ENCODE measurements at places on chromosomes 2 and 18.

- no peaks in the 10 kb centered on the region for H3K27me3 ChIP-seq
- no peak overlapping the region for H3K27ac ChIP-seq
These were observed 255.8 kb downstream of the ERBB4 start for GRCh38 chr2:212282671-212283261.

- no peak overlapping the region for H3K4me3 ChIP-seq
- no peaks in the 10 kb centered on the region for H3K4me1 ChIP-seq
- no peaks in the 10 kb centered on the region for H3K27me3 ChIP-seq
- DNase-seq: no peak
These were observed 232.5 kb downstream of the PTGR3 start for GRCh38 chr18:74976331-74976909.

DNA sequence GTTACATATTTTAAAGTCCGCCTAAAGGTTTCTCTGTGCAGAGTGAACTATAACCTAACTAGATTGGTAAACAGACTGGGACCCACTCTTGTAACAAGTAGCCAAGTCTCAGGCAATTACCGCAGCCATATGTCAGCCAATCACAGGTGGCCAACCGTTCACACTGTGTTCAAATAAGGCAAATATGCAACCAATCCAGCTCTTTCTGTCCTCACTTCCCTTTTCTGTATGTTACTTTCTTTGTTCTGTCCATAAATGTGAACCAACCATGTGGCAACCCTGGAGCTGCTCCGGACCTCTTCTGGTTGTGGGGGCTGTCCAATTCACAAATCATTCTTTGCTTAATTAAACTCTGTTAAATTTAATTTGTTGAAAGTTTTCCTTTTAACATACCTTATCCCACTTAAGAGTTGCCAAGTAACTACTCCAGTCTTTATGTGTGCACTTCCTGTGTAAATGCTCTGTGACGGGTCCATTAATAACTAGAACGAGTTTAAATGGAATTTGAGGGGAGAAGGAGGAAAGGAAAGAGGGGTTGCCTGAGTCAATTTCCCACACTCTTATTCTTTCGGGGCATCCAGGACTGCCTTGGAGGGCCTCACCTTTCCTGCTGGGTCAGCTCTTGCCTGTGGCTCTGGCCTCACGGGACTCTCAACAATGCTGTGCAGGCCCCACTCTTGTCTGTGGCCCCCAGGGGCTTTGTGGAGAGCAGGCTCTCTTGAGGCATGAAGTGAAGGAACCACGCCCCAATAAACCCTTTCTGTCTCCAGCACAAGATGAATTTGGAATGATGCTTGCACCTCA lies 6.6 kb upstream of the RPL37A start:
- H3K27ac ChIP-seq: no peak overlapping the region
- no peaks in the 10 kb centered on the region for H3K36me3 ChIP-seq
- peaks cover 27% of the 10 kb centered on the region for H3K4me1 ChIP-seq
- H3K4me3 ChIP-seq: no peak overlapping the region
- DNase-seq: no peak
- H3K27me3 ChIP-seq: no peaks in the 10 kb centered on the region

GRCh38 chr2:46555011-46555410 lies 75.6 kb downstream of the TMEM247 start:
- no peak overlapping the region for H3K4me3 ChIP-seq
- H3K27ac ChIP-seq: peak overlapping the region; percentile 24
- peaks cover 20% of the 10 kb centered on the region for H3K4me1 ChIP-seq
- H3K27me3 ChIP-seq: no peaks in the 10 kb centered on the region

- no peak for DNase-seq
- H3K27ac ChIP-seq: peak overlapping the region; percentile 99
- H3K4me1 ChIP-seq: peaks cover 78% of the 10 kb centered on the region
- no peaks in the 10 kb centered on the region for H3K36me3 ChIP-seq
These were observed 1.6 kb upstream of the NAGK start for GRCh38 chr2:71066856-71067255.

- H3K4me3 ChIP-seq: no peak overlapping the region
- H3K36me3 ChIP-seq: no peaks in the 10 kb centered on the region
- H3K27me3 ChIP-seq: no peaks in the 10 kb centered on the region
- peaks cover 9% of the 10 kb centered on the region for H3K4me1 ChIP-seq
- no peak for DNase-seq
- H3K27ac ChIP-seq: no peak overlapping the region
These were observed 197.9 kb downstream of the HRH4 start for GRCh38 chr18:24658302-24658701.

- H3K27me3 ChIP-seq: no peaks in the 10 kb centered on the region
- DNase-seq: no peak
- H3K4me1 ChIP-seq: no peaks in the 10 kb centered on the region
- H3K27ac ChIP-seq: no peak overlapping the region
- H3K36me3 ChIP-seq: no peaks in the 10 kb centered on the region
- no peak overlapping the region for H3K4me3 ChIP-seq
These were observed 647.6 kb upstream of the PKDCC start for GRCh38 chr2:41400088-41400665.

DNA sequence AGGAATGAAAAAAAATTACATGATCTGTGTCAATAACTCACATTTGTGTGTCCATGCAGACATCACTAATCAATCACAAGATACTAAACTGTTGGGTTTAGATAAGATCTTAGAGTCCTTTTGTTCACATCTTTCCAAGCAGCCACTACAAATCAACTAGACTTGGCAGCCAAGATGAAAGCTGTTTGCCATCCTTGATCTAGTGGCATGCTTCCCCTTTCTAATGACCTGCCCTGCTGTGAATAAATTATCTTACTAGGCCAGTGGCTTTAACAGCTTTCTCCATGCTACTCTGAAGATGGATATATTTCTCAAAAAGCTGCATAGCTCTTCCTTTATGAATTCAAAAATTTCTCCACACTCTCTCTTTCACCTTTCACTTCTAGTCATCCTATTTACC lies 1338.0 kb upstream of the ACVR2A start:
- no peak overlapping the region for H3K4me3 ChIP-seq
- H3K4me1 ChIP-seq: no peaks in the 10 kb centered on the region
- no peak for DNase-seq
- no peak overlapping the region for H3K27ac ChIP-seq

DNA sequence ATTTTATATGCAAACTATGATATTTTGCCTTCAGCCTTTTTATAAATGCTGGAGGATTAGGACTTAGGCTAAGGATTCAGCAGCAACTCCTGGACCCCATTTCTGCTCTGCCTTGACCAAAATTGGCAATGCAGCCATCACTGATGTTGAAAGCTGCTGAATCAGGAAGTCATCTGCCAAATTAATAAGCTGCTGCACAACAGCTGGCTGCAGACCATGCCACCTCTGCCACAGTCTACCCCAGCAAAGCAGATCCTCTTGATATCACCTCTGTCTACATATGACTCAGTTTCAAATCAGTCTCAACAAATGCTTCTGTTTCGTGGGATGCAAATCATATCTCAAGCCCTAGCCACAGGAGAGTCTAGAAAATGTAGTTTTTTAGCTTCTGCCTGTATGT lies 7.1 kb upstream of the SOS1 start:
- peak overlapping the region; percentile 68 for H3K27ac ChIP-seq
- no peak overlapping the region for H3K4me3 ChIP-seq
- DNase-seq: no peak
- no peaks in the 10 kb centered on the region for H3K36me3 ChIP-seq
- H3K27me3 ChIP-seq: no peaks in the 10 kb centered on the region

DNA sequence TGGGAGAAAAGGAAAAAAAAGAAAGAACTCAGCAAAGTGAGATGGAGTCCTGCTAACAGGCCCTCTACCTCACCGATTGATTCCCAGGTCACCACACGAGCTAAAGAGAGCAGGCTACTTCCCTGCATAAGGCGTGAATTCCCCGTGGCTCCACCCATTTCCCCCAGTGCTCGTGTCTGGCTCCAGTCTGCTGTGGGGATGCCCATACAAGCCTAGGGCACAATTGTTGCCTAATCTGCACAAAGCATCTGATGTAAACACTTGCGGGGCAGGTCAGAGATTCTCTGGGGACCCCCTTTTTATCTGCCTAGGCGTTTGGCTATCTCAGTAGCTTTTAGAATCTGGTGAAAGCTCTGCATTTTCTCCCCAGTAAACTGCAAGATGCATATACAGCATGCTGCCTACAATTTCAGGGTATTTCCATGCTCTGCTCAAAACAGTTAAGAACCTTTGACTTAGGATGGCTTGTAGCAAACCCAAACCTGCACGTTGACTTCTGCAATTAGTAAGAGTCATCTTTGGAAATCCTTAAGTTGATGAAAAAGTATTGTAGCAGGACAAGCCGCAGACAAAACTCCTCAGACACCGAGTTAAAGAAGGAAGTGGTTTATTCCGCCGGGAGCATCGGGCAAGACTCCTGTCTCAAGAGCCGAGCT lies 34.8 kb downstream of the MYO3B start:
- no peak overlapping the region for H3K27ac ChIP-seq
- no peaks in the 10 kb centered on the region for H3K36me3 ChIP-seq
- no peak for DNase-seq
- H3K27me3 ChIP-seq: no peaks in the 10 kb centered on the region

DNA sequence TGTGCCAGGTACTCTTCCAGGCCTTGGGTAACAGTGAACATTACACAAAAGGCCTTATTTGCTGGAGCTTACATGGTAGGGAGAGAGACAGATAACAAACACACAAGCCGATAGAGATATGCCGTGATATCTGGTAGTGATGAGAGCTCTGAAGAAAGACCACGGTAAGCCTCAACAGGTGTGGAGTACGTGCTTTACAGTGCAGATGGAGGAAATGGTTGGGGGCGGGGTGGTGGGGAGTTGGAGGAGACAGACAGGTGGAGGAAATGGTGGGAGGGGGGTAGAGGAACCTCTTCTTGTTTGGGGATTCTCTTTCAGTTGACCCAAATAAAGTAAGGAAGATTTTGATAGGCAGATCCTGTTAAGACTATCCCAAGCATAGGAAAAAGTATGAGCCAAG lies 141.1 kb upstream of the ALPP start:
- H3K27me3 ChIP-seq: no peaks in the 10 kb centered on the region
- no peak overlapping the region for H3K4me3 ChIP-seq
- no peaks in the 10 kb centered on the region for H3K4me1 ChIP-seq
- DNase-seq: no peak
- no peak overlapping the region for H3K27ac ChIP-seq
- H3K36me3 ChIP-seq: peaks cover 34% of the 10 kb centered on the region

DNA sequence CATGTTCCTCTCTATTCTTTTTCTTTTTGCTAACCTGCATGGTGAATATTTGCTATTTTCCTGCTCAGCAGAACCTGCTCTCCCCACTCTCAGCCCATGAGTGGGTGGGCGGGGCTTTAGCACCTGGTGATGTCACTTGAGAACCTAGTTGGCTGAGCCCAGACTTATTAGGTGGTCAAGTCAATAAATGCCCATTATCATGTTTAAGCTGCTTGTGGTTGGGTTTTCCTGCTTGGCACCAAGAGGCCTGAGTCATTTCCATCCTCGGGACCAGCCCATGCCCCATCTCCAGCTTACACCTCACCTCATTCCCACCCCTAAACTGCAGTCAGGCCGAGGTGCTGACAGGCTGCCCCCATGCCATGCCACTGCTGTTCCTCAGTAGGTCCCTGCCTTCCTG lies 226.6 kb downstream of the ANKRD30B start:
- H3K36me3 ChIP-seq: no peaks in the 10 kb centered on the region
- H3K4me3 ChIP-seq: no peak overlapping the region
- no peaks in the 10 kb centered on the region for H3K27me3 ChIP-seq
- no peaks in the 10 kb centered on the region for H3K4me1 ChIP-seq

- H3K36me3 ChIP-seq: no peaks in the 10 kb centered on the region
- no peak overlapping the region for H3K27ac ChIP-seq
- H3K4me3 ChIP-seq: no peak overlapping the region
- no peaks in the 10 kb centered on the region for H3K4me1 ChIP-seq
- no peak for DNase-seq
- no peaks in the 10 kb centered on the region for H3K27me3 ChIP-seq
These were observed 86.5 kb downstream of the VSNL1 start for GRCh38 chr2:17626986-17627385.

DNA sequence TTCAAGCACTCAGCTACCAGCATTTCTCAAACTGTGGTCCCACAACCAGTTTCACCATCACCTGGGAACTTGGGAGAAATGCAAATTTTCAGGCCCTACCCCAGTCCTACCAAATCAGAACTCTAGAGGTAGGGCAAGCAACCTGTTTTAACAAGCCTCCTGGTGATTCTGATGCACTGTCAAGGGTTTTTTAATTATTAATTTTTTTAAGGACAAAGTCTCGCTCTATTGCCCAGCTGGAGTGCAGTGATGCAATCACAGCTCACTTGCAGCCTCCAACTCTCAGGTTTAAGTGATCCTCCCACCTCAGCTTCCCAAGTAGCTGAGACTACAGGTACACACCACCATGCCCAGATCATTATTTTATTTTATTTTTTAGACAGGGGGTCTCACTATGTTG lies 7.8 kb downstream of the ACMSD start:
- DNase-seq: no peak
- no peak overlapping the region for H3K4me3 ChIP-seq
- no peaks in the 10 kb centered on the region for H3K4me1 ChIP-seq
- no peak overlapping the region for H3K27ac ChIP-seq
- no peaks in the 10 kb centered on the region for H3K27me3 ChIP-seq

DNA sequence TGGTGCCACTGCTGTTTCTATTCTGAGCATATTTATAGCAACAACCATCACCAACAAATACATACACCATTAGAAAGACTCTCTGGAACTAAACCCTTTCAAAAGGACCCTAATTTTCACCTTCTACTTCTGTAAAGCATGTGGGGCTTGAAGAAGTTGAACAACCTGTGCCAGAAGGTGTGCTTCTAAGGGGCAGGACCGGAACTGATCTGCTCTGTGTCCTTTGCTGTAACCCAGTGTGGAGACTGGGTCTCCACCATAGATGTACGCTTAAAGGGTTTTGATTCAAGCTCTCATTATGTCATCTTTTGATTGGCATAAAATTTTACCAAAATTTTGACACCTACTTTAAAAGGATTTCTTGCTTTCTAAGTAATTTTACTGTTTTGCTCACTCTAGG lies 40.3 kb downstream of the WDR43 start:
- H3K4me1 ChIP-seq: no peaks in the 10 kb centered on the region
- DNase-seq: no peak
- no peaks in the 10 kb centered on the region for H3K27me3 ChIP-seq
- no peak overlapping the region for H3K27ac ChIP-seq

- H3K4me3 ChIP-seq: peak overlapping the region; percentile 95
- no peak for DNase-seq
- peak overlapping the region; percentile 91 for H3K27ac ChIP-seq
- H3K36me3 ChIP-seq: no peaks in the 10 kb centered on the region
- peaks cover 44% of the 10 kb centered on the region for H3K4me1 ChIP-seq
- no peaks in the 10 kb centered on the region for H3K27me3 ChIP-seq
These were observed 918 bp downstream of the EIF5B start for GRCh38 chr2:99338029-99338585.

DNA sequence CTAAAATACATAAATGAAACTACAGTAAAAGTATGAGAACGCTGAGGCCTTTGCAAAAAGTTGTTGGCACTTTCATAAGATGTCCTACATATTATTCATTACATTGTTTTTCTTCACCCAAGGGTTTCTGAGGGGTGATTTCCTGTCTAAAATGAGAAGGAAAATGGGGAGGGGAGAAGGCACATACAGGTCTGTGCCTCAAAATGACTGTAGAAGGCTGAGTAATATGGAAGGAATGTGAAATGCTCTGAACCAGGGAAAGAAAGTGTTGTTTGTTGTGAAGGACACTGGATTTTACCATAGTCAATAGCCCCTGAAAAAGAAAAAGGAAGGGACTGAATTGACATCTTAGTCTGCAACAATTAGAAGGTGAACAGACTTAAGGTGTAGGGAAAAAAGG lies 99.5 kb upstream of the RNF152 start:
- no peaks in the 10 kb centered on the region for H3K27me3 ChIP-seq
- peaks cover 22% of the 10 kb centered on the region for H3K4me1 ChIP-seq
- no peaks in the 10 kb centered on the region for H3K36me3 ChIP-seq
- DNase-seq: no peak
- H3K4me3 ChIP-seq: no peak overlapping the region
